NCI-H1436 treated with DMSO at 0.1 percent for 48 hours (cell line): ENCODE measurements at places on chromosomes 11 and 22.

- DNase-seq: no peak
Measured at GRCh38 chr11:97332271-97332670, 942.5 kb downstream of the JRKL start.

GRCh38 chr11:69800278-69800677 is 18.9 kb downstream of the FGF3 start:
- no peak for DNase-seq

DNA sequence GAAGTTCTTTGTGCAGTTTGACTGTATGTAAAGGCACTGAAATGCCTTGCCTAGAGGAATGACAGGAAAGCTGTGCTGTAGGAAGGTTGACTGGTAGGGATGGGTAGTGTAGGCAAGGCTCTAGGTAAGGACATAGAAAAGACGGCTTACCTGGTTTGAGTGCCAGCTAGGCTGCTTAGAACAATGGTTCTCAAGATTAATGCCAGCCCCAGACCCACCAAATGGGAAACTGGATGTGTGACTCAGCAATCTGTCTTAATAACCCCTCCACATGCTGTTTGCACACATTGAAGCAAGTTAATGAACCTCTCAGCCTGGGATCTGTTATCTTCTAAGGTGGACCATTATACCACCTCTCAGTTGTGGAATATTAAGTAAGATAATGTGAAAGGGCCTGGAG is 3.7 kb downstream of the RPS3 start:
- DNase-seq: no peak

DNA sequence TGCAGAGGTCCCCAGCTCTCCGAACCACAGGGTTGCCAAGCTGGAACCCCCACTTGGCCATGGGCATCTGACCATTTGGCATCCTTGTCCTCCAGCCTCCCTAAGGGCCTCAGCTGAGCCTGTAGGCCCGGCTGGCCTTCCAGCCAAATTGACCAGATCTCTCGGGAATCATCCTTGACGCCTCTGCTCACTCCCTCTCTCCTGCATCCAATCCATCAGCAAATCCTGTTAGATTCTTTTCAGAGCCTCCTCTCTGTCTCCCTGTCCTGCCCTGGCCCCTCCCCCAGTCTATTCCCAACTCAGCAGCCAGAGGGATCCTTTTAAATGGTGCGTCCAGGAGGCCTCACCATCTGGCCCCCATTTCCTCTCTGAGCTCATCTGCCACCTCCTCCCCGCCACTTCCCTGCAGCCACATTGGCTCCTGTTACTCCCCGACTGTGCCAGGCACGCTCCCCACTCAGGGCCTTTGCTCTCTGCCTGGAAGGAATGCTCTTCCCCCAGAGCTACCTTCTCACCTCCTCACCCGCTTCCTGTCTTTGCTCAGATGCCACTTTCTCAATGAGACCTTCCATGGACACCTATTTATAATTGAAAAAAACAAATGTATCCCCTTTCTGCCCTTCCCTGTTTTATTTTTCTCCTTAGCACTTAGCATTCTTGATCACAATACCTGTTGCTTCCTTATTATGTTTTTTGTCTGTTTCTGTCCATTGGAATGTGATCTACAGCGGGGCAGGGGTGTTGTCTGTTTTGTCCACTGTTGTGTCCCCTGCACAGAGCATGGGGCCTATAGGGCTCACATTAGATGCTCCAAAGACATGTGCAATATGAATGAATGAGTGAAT is 78.1 kb downstream of the NFAM1 start:
- DNase-seq: no peak

GRCh38 chr22:35984183-35985175 is 44.1 kb downstream of the RBFOX2 start:
- DNase-seq: no peak

DNA sequence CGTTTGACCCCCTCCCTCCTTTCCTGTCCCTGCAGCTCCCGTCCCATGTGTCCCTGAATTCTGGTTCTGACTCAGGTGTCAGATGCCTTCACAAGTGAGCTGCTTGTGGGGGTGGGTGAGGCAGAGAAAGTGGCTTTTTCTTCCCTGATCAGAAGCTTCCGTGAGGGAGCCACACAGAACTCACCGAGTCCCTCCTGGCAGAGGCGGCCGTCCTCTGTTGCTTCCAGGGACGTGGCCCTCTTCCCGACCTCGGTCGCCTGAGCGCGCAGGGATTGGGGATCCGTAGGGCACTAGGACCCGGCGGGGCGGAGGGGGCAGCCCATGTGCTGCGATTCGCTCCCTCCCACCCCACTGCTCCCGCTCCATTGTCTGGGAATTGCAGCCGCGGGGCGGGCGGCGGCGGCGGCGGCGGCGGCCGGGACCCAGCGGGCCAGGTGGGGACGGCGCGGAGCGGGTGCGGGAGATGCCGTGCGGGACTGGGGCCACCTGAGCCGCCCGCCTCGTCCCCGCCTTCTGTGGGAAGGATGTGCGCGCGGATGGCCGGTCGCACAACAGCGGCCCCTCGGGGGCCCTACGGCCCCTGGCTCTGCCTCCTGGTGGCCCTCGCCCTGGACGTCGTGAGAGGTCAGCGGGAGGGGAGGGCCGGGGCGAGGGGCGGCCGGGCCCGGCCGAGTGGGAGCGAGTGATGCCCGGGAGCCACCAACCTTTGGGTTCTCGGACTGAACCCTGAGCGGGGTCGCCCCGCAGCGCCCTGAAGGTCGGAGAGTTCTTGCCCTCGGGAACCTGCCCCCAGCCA is at the start of gene TMEM132A:
TMEM132A (plus strand) TSS at position 351 of the 796 bp plus-strand sequence; CDS start at position 525, 174 bp downstream.
- no peak for DNase-seq

DNA sequence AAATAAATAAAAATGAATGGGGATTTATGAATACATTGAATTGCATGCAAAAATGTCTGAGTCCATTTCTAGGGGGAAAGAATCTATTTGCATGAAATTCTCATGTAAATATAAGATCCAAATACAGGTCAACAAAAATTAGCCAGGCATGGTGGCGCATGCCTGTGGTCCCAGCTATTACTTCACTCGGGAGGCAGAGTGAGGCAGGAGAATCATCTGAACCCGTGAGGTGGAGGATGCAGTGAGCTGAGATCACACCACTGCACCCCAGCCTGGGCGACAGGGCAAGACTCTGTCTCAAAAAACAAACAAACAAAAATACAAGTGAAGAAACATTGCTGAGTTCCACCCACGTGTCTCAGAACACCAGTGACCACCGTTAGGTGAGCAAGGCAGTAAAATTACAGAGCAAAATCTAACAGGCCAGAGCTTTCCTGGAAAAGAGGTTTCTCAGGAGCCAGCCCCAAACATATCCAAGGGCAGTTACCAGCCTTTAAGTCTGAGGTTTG is 17.3 kb downstream of the PACSIN2 start:
- no peak for DNase-seq

GRCh38 chr11:77147668-77148321 is 19.7 kb downstream of the MYO7A start:
- DNase-seq: no peak
